ENCODE measurements at places on chromosomes 13 and 19.

DNA sequence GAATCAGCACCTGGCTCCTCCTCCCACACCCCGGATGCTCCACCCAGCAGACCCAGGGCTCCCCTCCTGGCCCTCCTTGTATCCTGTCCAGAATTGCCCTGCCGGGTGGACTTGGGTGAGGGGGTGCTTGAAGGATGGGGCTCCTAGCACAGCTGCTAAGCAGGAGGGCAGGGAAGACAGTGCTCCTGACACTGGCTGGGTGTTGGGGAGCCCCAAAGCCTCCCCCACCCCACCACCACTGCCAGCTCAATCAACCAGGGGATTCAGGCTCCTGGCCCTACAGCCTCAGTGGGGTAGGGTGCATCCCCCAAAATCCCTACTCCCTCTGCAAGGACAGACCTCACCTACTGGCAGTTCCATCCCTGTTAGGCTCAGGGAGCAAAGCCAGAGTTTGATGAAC, 2.6 kb upstream of the CYP4F11 start:
- no peak for DNase-seq

- no peak for DNase-seq
Measured at GRCh38 chr13:33717775-33718174, 100.2 kb upstream of the RFC3 start.

DNA sequence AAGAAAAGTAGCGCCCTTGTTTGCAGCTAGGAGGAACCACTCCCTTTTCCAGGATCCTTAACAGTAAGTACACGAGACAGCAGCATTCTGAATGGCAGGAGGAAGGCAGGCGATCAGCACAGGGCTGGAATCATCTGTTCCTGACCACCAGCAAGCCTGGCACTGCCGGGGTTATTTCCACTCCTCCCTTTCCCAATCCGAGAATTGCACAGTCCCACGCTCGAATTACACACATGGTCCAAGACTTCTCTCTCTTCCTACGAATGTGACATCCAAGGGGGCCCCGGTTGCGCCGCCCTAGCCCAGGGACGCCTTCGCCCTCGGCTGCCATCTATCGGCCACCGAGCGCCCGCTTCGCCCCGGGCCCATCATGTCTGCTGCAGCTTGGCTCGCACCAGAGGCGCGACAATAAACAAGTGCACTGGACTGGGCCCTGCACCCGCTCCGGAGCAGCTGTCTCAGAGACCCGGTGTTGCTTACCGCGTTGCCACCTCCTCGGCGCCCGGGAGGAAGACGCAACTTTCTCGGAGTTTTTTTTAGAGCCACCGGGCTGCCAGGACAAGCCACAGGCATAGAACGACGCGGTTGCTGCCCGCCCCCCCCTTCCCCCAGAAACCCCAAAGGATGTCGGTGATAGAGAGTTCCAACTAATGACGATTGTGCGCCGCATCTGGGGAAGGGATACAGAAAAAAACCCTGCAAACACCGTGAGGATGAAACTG, at the start of gene SLITRK5:
SLITRK5 (plus strand) TSS at position 341 of the 722 bp plus-strand sequence. CDS start 4,018 bp downstream, outside the sequence.
- DNase-seq = peak; percentile 78

- DNase-seq = no peak
Measured at GRCh38 chr13:84777316-84777715, 895.0 kb upstream of the SLITRK1 start.

DNA sequence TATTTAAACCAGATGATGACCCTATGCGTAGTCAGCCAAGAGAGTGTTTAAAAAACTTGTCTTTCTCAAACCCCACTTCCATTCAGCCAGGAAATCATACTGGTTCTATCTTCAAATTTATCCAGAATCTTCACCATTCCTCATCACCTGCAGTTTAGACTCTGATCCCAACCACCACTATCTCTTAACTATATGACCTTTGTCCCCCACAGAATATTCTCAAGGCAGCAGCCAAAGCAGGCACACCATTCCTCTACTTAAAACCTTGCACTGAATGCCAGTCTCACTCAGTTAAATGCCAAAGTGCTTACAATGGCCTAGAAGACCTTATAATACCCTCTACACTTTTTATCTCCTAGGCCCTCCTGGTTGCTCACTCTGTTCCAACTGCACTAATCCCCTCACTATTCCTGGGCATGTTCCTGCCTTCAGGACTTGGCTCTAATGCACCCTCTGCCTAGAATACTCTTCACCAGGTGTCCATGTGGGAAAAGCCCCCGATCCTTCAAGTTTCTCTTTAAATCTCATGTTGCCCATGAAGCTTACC, 10.1 kb downstream of the SUCLA2 start:
- no peak for DNase-seq

DNA sequence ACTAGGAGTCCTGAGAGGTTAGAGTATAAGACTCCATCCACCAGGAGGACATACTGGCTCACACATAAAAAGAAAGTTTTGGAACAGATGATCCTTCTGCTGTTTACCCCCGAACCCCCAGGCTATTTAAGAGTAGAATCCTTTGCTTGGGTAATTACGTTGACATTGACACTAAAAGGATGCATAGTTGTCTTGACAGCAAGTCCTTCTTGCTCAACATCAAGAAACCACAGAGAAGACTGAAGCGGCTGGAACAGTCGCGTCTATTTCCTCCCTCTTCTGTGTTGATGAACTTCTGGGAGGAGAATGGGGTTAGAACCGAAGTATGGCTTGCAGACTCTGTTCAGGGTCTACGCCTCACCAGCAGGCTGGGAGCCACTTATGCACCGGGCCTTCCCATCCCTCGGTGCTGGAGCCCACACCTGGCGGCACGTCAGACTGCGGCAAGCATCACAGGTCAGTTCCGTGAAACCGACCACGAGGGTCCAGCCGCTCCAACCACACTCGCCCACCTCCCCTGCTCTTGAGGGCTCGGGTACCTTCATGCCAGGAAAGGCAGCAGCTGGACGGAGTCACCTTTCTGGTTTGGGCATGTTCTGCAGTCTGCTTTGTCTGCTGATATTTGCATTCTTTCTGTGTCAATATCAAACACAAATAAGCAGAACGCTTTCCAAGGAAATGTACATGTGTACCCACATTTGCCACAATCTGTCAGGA, 42.4 kb upstream of the RANBP3 start:
- no peak for DNase-seq

DNA sequence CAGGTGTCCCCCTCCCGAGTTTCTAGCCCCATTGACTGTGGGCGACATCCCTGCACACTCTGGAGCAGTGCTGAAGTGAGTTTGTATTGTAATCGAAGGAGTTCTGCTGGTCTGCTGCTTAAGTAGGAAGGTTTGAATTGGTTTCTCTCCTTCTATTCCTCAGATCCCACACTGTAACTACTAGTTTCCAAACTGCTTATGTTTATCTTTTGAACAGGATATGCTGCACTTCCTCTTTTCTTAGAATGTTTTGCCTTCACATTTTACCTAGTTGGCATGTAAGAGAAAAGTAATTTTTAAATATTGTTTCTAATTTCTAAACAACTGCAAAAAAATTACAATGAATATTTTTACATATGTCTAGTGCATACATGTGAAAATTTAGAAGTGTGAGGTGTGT, 511.8 kb downstream of the KLF12 start:
- no peak for DNase-seq

GRCh38 chr19:57820599-57820998, 5.9 kb upstream of the ZNF552 start:
- DNase-seq = no peak

- DNase-seq = no peak
Measured at GRCh38 chr13:70191034-70191433, 82.8 kb upstream of the KLHL1 start.

GRCh38 chr13:28147495-28147894, 9.2 kb downstream of the PAN3 start:
- DNase-seq = no peak

DNA sequence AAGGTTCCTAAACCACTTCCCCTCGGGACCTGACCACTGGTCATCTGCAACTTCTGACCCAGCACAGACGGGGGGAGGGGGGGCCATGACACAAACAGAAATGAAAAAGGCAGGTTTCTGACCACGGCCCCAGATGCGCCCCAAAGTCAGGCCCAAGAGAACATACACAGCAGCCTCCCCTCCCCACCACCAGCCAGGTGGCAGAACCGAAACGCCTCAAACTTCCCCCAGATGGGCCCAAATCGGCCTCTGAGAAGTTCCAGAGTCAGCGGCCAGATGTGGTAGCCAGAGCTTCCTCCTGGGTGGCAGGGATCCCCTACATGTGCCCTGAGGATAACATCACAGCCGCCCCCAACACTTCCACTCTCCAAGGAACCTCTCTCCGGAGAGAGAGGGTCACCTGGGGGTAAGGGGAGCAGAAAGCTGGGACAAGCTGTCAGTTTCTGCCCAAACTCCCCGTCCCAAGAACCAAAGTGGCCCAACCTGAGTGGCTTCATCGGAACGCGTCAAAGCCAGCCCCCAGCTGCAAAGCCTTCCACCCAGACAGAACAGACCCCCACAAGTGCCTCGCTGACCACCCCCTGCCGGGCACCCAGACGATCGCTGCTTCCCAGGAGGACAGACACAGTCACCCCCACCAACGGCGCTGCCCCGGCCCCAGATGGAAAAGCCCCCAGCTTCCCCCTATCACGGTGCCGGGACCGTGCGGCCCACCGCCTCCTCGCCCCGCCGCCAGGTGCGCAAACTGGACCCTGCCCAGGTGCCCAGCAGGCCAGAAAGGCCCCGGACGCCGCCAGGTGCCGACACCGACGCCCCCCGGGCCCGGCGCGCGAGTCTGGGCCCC, 800 bp downstream of the ELL start:
- no peak for DNase-seq

Measured in amygdala (tissue), 56 donors.